ENCODE measurements at places on chromosomes 11 and 22.

DNA sequence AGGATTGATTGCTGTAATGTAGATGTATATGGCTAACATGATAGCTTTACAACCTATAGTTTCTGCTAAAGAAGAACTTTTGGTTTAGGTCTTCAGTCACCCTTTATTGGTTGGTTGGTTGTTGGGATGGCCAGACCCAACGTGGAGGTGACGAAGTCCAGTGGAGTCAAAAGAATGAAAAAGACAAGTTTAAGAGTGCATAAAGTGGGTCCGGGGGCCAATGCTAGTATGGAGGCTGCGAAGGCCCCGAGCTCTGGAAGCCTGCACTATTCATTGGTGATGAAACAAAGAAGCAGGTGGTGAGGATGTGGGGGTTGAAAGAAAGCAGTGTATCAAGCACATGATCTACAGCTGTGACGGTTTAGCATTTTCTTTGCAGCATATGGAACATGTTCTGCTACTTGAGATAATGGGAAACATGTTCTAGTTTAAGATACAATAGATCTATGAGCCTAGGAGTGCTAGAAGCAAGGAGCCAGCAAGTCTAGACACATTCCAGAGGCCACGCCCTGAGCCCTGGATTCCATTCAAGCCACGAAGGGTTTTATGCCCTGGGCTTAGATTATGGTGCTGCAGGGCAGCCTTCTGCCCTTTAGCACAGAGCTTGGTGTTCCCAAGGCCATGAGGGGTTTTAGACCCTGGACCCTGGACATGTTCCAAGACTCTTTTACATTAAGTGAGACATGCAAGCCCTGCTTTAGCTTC lies 6.3 kb downstream of the TCP11L1 start:
- peaks cover 6% of the 10 kb centered on the region for H3K4me1 ChIP-seq
- H3K27ac ChIP-seq, result peak overlapping the region; percentile 72
- no peaks in the 10 kb centered on the region for H3K27me3 ChIP-seq
- H3K4me3 ChIP-seq, result no peak overlapping the region
- no peak for DNase-seq

- H3K27ac ChIP-seq, result no peak overlapping the region
- no peak for DNase-seq
- H3K4me1 ChIP-seq, result peaks cover 10% of the 10 kb centered on the region
- no peaks in the 10 kb centered on the region for H3K36me3 ChIP-seq
- H3K27me3 ChIP-seq, result peaks cover 69% of the 10 kb centered on the region
Measured at GRCh38 chr11:46279126-46280099, 2.0 kb downstream of the CREB3L1 start.

- H3K4me3 ChIP-seq, result no peak within 1 kb of the TSS
- DNase-seq, result no peak
- H3K27me3 ChIP-seq, result peaks cover 21% of the 10 kb centered on the region
- H3K27ac ChIP-seq, result no peak within 1 kb of the TSS
- H3K36me3 ChIP-seq, result no peaks in the 10 kb centered on the region
Measured at GRCh38 chr11:45285930-45286632, at the start of gene SYT13. Gene SYT13 (minus strand): TSS chr11:45286341. CDS start chr11:45286207, 134 bp downstream.

- H3K27me3 ChIP-seq, result no peaks in the 10 kb centered on the region
- H3K4me1 ChIP-seq, result no peaks in the 10 kb centered on the region
- H3K27ac ChIP-seq, result no peak overlapping the region
- H3K36me3 ChIP-seq, result no peaks in the 10 kb centered on the region
- DNase-seq, result no peak
- no peak overlapping the region for H3K4me3 ChIP-seq
Measured at GRCh38 chr11:56716379-56716854, 17.5 kb downstream of the OR9G1 start.

GRCh38 chr11:15720460-15720859 lies 605.7 kb downstream of the INSC start:
- no peak overlapping the region for H3K27ac ChIP-seq
- H3K4me3 ChIP-seq, result no peak overlapping the region
- no peaks in the 10 kb centered on the region for H3K36me3 ChIP-seq
- DNase-seq, result no peak

DNA sequence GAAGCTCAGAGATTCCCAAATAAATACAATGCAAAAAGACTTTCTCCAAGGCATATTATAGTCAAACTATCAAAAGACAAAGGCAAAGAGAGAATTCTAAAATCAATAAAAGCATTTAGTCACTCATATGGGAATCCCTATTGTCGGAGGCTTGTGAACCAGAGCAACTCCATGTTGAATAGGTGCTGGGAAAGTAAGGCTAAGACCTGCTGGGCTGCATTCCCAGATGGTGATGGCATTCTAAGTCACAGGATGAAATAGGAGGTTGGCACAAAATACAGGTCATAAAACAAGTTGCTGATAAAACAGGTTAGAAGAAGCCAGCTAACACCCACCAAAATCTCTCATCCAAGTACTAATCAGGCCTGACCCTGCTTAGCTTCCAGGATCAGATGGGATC lies 84.5 kb downstream of the JRKL start:
- H3K4me1 ChIP-seq, result no peaks in the 10 kb centered on the region
- no peak overlapping the region for H3K27ac ChIP-seq
- H3K4me3 ChIP-seq, result no peak overlapping the region
- H3K36me3 ChIP-seq, result no peaks in the 10 kb centered on the region

DNA sequence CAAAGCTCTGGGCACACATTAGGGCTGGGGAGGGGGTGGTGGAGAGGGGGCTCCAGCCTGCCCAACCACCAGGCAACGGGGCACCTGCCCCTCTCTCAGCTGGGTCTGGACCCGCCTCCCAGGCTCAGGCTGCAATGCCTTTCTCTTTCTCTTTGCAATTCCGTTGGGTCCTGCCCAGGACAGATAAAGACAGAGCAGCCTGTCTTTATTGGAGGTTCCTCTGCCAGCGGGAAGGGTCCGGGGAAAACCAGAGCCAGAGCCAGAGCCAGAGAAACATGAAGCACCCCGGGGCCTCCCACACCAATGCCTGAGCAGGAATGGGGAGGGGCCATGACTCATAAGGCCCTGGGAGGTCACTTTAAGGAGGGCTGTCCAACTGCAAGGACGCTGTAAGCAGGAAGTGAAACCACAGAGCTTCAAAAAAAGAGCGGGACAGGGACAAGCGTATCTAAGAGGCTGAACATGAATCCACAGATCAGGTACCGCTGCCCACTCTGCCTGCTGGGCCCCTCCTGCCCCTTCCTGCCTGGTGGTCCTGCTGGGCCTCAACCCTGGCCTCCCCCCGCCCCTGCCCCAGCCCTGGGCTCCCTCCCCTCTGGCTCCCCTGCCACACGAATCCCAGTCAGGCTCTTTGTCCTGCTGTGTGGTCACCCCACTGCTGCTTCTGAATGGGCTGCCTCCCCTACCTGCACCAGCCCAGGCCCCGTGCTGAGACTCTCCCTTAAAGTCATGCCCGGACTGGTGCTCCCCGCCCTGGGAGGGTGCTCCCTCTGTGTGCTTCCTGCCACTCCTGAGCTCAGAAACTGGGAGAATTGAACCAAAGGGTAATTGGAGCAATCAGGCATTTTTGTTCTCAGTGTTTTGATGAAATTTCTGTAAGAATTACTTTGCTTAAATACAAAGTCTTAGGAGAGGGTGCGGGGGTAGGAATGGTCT lies at the start of gene APOBEC3B:
APOBEC3B (plus strand) TSS at position 356 of the 936 bp plus-strand sequence; CDS start at position 463, 107 bp downstream.
- H3K27ac ChIP-seq, result peak within 1 kb of the TSS; percentile 86
- H3K27me3 ChIP-seq, result no peaks in the 10 kb centered on the region
- H3K36me3 ChIP-seq, result no peaks in the 10 kb centered on the region
- H3K4me1 ChIP-seq, result no peaks in the 10 kb centered on the region

- DNase-seq, result no peak
- H3K4me3 ChIP-seq, result no peak overlapping the region
- no peaks in the 10 kb centered on the region for H3K27me3 ChIP-seq
- no peak overlapping the region for H3K27ac ChIP-seq
- H3K4me1 ChIP-seq, result no peaks in the 10 kb centered on the region
Measured at GRCh38 chr22:20624161-20624616, 116.8 kb downstream of the MED15 start.

- peak overlapping the region; percentile 37 for H3K4me3 ChIP-seq
- H3K27ac ChIP-seq, result peak overlapping the region; percentile 83
- peaks cover 40% of the 10 kb centered on the region for H3K4me1 ChIP-seq
Measured at GRCh38 chr11:65545853-65546216, 12.3 kb downstream of the LTBP3 start.

- H3K27ac ChIP-seq, result no peak overlapping the region
- H3K4me3 ChIP-seq, result no peak overlapping the region
- no peak for DNase-seq
Measured at GRCh38 chr11:91230647-91231046, 994.0 kb upstream of the FAT3 start.
